ENCODE measurements at places on chromosomes 1 and 21.

DNA sequence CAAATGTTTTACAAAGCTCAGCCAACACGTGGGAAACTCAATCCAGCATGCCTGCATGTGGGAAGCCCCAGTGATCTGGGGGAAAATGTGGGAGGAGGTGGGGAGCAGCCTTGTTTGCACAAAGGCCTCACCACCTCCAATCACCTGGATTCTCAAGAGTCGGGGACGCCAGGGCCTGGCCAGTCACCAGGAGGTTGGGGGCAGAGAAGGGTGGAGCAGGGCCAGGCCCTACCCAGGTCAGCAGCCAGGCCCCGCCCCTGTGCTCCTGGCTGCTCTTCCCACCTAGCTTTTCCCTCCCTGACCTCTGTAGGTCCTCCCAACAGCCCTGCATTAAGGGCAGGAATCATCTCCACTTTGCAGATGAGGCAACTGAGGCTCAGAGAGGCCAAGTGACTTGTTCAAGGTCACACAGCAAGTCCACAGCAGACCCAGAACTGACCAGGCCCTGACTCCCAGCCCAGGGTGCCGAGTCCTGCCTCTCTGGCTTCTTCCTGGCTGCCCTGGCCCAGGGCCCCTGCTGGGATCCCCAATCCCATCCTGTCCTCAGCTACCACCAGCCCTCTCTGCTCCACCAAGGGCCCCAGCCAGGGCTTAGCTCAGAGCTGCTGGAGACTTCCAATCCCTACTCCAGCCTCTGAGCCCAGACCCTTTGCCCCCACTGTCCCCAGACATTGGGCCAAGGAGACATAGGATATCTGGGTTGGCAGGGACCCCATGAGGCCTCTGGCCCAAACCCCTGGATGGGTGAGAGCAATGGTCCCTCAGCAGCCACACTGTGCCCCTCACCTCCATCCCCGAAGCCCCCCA, 508.6 kb downstream of the PTPRU start:
- no peak for DNase-seq

- DNase-seq: no peak
Observed at GRCh38 chr1:214792527-214793186, 189.7 kb downstream of the CENPF start.

DNA sequence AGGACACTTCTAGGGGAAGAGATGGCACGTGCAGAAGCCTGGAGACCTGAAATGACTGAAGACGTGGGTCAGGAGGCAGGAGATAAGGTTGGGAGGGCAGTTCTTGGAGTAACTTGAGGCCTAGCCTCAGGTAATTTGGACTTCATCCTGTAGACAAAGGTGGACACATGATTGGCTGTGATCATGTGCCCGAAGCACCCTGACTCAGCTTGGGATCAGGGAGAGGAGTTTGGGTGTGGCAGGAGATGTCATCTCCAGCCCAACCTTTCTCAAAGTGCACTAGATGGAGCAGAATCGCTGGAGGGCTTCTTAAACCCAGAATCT, 1.5 kb downstream of the SLC66A1 start:
- no peak for DNase-seq

DNA sequence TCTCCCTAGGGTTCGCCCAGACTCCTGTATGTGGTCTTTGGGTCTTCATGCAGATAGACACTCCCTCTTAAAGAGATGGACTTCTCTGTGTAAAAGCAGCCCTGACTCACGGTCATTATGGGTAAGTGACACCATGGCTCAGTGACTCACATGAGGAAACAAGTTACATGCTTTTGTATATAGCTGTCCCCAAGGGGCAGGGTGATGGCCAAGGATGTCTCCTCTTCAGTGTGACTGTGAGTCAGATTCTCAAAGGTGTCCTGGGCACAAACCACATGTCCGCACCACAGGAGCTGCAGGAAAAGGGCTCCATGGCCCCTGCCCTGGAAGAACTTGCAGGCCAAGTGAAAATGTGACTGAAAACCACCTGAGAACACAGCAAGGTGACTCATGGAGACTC, 380.4 kb downstream of the NPHP4 start:
- DNase-seq: no peak

DNA sequence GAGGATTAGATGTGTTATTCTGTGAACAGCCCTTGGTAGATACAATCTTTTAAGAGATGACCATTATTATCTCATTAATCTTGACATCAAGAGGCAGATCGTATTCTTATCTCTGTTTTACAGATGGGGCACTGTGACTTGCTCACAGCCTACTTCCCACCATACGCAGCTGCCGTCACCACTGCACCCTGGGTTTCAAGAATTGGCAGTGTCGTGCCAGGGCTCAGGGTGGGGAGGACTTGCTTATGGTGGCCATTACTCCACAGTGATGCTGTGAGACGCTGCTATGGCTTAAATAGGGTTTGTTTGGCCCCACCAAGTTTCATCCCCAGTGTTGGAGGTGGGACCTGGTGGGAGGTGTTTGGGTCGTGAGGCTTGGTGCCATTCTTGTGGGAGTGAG, 45.4 kb upstream of the ZC3H12A start:
- DNase-seq: no peak

GRCh38 chr1:41745022-41745421, 173.7 kb downstream of the HIVEP3 start:
- DNase-seq: no peak

- no peak for DNase-seq
Observed at GRCh38 chr1:214004014-214004413, 16.2 kb downstream of the PROX1 start.

- no peak for DNase-seq
Observed at GRCh38 chr1:156880473-156880872, 13.0 kb upstream of the PEAR1 start.

- DNase-seq: no peak
Observed at GRCh38 chr1:195608883-195609282, 999.4 kb downstream of the KCNT2 start.

DNA sequence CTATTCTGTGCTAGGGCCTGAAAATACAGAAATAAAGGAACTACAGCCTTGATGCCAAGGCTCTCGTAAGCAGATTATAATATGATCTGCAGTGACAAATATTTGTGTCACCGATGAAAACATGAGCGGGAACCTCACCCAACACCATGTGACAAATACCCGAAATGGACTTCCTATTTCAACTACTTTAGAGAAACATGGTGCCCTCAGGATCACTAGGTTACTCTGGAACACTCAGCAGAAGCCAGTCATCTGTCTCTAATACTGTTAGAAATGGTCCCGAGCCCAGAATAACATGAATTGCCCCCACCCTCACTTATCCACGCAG, 463 bp upstream of the VAMP3 start:
- no peak for DNase-seq

DNA sequence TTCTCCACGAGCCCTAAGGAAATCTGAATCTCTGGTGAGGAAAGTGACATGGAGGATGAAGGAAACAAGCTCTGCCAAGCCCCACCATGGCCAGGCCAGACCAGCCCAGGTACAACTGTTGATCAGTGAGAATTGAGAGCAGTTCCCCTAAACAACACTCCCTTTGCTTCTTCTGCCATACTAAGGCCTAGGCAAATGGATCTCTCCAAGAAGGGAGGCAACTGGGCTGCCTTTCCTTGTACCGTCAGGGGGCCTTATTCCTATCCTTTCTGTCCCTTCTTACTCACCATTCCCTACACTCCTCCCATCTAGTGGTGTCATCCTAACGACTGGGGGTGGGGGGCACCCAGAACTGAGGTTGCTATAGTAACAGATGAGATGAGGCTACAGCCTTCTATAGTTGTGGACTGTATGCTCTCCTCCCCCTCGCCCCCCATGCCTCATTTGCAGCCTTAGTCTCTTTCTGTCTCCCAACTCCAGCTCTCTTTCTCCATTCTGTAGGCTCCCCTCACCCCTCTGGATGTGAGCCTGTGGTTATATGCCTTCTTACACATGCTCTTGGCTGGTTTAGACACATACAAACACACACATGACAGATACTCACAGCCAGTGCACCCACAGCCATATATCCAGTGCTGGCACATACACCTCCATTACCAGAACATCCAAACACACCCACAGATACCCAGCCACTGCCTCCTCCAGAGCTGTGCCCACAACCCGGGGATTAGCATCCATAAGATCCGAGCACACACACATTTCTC, 3.6 kb downstream of the PEA15 start:
- no peak for DNase-seq

DNA sequence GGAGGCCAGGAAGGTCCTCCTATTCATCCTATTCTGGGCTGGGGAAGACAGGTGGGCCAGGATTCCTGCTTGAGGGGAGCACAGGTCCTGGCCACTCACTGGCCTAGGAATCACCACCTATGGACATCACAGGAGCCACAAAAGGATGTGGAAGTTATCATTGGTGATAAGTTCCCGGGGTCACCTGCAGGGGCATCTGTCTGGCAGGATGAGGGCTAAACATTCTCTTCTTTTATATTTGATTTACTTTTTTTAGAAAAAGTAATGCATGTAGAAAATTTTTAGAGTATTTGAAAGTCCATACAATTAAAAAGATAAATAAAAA, 33.2 kb upstream of the KIAA0040 start:
- DNase-seq: no peak

All from memory B cell (primary cell).